ENCODE measurements at places on chromosomes 16 and 17. TPM values are rescaled to one million over a fixed set of nuclear protein-coding genes. Genes with fewer than 3 reads are reported as not detected.

RNF222 gene
- total RNA-seq: not detected

B3GNT9 gene
- total RNA-seq: 12.4 TPM

ROGDI gene
- 69.9 TPM for total RNA-seq

CLEC3A gene
- total RNA-seq: not detected

VAT1L gene
- total RNA-seq: 49.4 TPM

DNA sequence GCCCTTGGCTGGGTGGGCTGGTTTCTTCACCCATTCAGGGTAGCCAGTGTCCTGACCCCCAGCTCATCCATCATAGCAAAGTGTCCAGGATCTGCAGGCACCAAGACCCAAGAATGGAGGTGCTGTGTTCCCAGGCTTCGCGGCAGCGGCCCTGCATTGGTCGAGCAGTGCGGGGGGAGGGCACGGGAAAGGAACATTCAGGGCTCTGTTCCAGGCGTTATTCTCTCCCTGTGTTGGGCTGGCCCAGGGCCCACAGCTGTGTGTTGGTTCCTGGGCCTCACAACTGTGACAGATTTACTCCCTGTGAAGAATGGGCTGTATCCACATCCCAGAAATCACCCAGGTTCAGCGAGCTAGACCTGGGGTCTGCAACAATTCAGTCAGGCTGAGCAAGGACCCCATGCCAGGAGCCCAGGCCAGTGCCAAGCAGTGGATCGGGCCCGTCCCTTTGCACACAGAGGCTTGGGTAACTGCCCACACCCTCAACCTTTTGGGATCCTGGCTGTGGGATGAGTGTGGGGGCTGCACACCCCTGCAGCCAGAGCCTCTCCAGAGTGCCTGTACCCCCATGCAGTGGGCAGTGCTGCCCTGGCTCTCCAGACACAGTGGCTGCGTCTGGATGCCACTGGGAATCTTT, 10.0 kb downstream of the GPT2 start:
- no peak for DNase-seq

DNA sequence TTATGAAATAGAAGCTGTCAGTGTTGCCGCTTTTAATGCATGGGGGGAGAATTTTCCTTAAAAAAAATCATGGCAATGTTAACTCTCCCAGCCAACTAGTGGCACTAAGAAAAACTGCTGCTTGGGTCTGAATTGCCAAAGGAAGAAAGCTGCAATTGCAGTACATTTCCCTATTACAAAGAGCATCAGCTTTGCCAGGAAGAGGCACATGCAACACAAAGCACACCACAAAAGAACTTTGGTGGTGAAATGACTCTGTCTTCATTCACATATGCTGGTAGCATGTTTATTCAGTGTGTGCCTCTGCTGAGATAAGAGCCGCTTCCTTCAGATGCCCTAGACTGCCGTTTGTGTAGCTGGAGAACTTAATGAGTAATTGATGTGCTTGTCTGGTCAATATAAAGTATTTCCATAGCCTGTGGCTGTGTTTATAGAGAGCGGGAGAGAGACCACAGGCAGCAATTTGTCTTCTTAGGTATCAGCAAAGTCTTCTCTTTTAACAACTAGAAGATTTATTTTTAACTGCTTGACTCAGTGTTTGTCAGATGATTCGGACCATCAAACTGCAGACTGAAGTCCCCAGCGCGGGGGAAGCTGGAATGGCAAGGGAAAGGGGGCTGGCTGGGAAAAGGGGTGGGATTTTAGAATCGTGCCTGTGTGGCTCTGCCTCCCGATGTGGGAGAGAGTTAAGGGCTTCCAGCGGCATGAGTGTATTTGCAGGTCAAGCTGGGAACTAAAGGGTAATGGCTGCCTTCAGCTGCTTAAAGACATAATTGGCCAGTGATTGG, 115.1 kb downstream of the MRTFB start:
- DNase-seq: peak; percentile 80

- DNase-seq: no peak
Measured at GRCh38 chr17:59530531-59530930, 34.9 kb upstream of the DHX40 start.

GRCh38 chr17:28258347-28258887, 60.6 kb upstream of the TMEM97 start:
- DNase-seq: peak; percentile 64

DNA sequence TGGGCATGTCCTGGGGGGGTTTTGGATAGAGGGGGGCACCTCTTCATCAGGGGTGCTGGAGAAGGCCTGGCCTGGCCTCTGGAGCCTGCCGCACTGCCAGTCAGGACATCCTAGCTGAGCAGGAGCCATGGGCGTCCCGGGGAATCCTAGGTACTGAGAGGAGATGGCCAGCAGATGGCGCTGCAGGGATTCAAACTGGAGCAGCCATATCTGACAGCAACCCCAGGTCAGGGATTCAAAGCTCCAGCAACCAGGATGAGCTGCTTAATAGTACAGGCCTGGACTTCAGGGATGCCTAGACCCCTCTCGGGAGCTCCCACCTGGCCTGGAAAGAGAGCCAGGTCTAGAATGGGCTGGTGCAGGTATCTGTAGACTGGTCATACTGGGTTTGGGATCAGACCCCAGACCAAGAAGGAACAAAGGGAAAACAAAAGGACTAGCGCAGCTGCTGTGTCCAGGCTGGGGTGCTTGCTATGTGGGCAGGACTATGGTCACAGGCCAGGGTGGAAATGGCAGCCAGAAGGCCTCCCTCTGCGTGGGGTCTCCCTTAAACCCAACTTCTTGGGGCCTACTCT, 306.9 kb upstream of the RBFOX1 start:
- DNase-seq: no peak

DNA sequence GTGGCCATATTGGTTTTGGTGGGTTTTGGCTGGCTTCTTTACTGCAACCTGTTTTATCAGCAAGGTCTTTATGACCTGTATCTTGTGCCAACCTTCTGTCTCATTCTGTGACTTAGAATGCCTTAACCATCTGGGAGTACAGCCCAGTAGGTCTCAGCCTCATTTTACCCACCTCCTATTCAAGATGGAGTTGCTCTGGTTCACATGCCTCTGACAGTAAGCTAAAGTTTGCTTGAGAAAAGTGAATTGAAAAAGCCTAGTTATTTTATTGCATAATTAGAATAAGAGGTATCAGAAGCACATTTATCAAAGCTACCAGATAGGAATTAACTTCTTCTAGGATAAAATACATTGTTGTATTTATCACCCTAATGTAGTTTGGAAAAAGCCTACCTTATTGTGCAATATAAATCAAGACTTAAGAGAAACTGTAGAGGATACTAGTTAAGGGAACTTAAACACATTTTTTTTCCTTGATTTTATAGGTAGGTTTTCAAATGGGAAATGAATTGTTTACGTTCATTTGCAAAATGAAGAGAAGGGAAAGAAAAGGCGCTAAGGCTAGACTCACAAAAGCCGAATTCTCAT, 202.3 kb upstream of the KCNJ16 start:
- no peak for DNase-seq

DNA sequence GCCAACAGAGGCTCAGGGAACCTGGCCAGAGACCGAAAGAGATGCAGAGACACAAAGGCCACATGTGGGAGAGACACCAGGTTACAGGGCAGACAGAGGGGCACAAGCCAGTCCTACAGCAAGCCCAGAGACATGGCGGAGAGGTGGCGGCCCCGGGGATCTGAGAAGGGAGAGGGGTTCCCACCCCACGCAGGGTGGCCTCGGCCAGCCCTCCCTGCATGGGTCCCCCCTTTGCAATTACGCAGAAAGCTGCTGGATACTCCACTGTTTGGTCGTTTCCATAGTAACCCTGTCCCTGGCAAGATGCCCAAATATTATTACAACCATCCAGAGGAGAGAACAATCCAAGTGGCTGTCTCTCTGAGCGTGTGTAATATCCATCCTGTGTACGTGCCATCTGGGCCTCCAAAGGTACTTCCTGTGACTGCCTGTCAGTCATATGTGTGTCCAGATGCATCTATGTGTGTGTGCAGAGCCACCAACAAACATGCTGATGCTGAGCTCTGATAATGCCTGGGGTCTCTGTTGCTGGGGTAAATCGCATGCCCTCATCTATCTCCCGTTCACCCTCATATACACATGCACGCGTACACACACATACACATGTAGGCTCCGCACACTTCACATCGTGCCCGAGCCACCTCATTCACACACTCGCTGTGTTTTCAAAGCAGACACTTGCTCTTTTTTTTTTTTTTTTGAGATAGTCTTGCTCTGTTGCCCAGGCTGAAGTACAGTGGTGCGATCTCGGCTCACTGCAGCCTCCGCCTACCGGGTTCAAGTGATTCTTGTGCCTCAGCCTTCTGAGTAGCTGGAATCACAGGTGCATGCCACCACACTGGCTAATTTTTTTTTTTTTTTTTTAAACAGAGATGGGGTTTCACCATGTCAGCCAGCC, 5.5 kb downstream of the PCGF2 start:
- no peak for DNase-seq

DNA sequence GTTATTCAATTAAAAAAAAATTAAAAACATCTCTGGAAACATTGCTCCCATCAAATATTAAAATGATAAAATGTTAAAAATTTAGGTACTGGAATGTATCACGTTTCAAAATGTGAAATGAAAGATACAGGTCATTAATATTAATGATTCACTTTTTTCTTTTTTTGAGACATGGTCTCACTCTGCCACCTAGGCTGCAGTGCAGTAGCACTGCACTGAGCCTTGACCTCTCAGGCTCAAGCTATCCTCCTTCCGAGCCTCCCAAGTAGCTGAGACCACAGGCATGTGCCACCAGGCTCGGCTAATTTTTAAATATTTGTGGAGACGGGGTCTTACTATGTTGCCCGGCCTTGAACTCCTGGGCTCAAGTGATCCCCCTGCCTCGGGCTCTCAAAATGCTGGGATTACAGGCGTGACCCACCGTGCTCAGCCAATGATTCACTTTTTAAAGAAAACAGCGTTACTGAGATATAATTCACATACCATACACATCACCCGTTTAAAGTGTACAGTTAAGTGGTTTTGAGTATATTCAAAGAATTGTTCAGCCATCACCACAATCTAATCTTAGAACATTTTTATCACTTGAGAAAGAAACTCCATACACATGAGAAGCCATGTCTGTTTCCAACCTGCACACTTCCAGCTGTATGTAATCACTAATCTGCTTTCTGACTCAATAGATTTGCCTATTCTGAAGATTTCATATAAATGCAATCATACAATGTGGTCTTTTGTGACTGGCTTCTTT, 19.1 kb upstream of the NETO2 start:
- no peak for DNase-seq

GRCh38 chr16:19997734-19998133, 76.0 kb downstream of the GPR139 start:
- DNase-seq: no peak

DNA sequence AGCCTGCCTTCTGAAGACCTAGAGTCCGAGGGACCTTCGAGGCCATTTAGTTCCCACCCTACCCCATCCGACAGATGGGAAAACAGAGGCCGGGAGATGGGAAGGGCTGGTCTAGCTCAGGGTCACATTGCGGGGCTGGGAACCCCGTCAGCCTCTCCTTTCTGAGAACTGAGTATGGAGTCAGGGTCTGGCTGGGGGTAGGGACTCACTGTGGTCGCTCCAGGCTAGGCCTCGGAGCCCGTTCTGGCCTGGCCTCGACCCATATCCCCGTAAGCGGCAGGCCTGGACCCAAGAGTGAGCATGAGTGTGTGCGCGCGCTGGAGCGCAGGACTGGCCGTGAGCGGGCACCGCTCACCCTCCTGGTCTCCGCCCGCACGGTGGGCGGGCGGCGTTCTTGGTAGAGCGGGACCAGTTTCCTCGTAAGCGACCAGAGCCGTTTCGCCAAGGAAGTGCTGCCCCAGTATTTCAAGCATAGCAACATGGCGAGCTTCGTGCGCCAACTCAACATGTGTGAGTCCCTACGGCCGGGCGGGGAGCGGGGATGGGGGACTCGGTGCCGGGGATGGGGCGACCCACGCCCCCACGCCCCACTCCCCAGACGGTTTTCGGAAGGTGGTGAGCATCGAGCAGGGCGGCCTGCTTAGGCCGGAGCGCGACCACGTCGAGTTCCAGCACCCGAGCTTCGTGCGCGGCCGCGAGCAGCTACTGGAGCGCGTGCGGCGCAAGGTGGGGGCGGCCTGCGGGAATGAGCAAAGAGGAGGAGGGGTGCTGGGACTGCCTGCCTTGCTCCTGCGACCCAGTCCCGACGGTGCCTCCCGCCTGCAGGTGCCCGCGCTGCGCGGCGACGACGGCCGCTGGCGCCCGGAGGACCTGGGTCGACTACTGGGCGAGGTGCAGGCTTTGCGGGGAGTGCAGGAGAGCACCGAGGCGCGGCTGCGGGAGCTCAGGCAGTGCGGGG, 855 bp downstream of the HSF4 start:
- no peak for DNase-seq

DNA sequence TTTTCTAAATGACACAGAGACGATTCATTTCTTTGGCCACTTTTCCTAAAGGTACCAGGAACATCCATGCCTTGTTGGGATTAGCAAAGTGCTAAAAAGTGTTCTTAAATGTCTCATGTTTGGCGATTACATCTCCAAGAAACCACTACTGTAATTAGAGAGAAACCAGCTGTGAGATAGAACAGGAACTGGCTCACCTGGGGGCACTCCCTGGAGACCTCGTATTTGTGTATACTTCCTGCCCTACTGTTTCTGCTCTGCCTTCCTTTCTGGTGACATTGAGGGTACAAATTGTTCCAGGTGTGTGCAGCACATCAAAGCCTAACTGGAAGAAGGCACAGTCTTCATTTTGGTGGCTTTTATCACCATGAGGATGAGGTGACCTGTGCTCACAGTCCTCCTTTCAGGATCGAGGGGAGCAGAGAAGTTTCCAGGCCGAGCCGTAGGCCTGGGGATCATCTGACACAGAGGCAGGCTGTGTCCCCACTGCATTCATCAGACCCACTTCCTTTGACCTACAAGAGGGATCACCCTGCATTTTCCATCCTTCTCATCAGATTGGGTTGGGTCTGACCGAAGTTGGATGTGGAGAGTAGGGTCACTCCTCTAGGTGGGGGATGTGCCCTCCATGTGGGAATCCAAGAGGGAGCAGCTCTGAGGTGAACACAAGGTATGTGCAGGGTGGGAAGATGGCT, 23.7 kb downstream of the CCL4 start:
- DNase-seq: no peak

DNA sequence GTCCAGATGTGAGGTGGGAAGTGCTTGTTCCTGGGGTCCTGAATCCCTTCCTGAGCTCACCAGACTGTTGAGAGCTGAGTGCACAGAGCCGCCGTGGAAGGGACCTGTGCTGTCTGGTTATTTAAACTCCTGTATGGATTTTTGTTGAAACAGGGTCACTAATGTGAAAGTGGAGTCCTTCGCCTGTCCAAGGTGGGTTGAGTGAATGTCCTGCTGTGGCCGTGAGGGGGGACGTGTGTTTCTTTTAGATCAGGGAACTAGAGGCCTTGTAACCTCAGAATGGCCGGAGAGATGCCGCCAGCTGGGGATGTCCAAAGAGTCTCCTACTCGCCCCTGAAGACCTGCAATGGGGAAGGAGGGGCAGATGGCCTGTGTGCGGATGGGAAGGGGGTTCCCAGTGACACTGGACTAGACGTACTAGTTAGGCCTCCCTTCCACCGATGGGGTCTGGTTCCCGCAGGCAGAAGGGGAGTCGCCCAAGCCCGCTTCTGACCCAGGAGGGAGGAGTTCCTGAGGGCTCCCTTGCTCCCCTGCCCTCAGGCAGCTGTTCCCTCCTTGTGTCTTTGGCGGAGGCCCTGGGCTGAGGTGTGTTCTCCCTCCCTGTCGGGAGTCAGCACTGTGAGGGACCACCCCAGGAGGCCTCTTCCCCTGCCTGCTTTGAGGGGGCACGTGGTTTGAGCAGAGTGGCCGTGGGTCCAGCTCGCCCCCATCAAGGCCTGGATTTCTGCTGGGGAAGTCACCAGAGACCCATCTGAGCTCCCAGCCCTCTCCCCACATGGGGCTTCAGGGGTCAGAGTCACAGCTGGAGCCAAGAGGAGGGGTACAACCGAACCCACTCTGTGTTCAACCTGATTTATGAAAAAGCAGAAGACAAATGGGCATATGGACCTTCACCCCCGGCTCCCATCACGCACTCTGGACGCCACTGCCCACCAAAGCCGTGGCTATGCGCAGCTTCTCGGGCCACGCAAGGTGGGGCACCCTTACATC, 30.9 kb downstream of the OR1D5 start:
- no peak for DNase-seq
